ENCODE measurements at places on chromosomes 6 and 20.

DNA sequence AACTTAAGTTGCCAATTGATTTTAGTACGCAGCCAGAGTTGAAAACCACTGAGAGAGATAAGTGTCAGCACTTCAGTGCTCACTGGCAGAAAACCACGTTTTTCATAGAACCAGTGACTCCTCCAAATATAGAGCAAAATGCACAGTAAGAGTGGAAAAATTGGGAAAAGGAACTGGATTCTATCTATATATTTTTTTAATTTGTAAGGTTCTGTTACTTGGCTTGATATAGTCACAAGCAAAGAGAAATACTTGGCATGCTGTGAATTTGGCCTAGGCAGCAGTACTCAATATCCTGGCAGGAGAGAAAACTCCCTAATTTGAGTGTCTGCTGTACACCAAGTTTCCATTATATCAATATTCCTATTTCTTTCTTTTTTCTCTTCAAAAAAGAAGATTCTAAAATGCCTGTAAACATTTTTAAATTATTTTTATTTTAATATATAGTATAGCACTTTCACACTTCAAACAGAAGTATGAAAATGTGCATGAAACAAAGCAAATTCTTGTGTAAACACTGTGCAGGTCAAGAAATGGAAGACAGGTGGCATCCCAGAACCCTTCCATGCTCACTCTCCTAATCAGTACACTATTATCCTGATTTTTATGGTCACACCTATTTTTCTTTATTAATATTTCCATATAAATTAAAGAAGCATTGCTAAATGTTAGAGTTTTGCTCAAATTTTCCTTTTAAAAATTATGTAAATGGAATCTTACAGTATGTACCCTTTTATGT is 561.8 kb upstream of the RNF217 start:
- no peak for DNase-seq

DNA sequence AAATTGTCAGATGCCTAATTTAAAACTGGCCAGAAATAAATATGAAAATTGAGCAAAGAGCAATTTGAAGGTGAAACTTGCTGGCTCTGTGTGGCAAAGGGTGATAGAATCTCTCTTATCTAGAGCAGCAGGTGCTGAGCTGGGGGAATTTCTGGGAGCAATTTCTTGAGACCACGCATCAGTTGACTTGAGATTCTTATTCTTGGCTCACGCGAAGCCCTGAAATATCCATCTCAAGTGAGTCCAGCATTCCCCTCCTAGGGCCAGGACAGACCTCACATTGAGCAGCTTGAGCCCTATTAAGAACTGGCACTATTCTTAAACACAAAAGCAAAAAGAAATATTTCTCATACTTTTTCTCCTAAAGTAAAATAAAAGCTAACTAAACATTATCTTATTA is 66.3 kb downstream of the MAP7 start:
- DNase-seq: no peak

DNA sequence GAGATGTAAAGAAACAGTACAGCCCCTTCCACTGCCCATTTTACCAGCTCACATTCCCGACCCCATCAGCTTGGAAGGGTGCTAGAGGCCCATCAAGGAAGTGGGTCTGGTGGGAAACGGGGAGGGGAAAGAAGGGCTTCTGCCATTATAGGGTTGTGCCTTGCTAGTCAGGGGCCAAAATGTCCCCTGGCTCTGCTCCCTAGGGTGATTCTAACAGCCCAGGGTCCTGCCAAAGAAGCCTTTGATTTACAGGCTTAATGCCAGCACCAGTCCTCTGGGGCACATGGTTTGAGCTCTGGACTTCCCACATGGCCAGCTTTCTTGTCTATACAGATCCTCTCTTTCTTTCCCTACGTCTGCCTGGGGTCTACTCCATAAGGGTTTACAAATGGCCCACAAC is 10.6 kb upstream of the ZNF76 start:
- DNase-seq: no peak

DNA sequence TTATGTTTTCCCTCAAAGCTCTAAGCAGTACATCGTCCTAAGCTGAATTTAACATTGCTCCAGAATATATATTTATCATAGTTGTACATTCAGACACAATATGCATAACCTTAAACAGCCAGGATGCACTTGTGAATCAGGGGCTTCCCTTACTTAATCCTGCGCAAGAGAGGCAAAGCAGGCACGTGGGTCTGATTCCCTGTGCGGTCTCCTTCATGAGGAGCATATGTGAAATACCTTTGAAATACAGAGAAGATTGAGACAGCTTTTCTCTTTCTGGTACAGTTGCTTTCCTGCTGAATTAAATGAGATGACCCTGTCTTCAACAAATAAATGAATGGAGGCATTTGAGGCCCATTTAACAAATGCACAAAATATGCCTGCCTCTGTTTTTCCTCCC is 1.5 kb downstream of the HTR1E start:
- DNase-seq: no peak

DNA sequence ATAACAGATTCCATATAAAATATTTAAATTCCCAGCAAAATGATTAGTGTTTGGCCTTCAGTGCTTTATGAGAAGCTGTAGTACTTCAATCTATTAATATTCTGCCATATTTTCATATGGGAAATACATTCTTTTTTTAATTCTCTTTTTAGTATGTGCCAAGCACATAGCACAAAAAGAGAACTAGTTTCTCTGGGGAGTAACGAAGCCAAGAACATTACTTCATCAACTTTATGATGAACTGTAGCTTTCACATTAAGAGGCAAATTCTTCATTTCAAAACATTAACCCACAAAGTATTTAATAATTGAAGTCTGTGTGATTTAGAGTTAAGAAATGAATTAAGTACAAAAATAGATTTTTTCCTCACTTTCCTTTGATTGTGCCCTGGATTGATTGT is 281.0 kb upstream of the EYS start:
- no peak for DNase-seq

GRCh38 chr6:8420031-8420588 is 15.2 kb downstream of the SLC35B3 start:
- no peak for DNase-seq

DNA sequence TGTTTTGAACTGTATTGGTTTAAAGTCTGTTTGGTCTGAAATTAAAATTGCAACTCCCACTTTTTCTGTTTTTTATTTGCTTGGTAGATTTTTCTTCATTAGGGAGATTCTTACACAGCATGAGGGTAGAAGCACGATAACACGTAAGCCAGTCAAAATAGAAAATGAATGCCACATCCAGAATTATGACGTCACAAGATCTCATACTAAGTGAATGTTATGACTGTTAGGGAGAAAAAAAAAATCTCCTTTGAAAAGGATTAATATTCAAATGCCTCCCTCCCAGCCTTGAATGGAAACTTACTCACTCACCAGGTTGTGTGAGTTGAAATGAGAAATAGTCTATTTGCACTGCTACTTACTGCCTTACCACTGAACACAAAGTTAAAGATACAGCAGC is 670.8 kb downstream of the TFAP2A start:
- no peak for DNase-seq

DNA sequence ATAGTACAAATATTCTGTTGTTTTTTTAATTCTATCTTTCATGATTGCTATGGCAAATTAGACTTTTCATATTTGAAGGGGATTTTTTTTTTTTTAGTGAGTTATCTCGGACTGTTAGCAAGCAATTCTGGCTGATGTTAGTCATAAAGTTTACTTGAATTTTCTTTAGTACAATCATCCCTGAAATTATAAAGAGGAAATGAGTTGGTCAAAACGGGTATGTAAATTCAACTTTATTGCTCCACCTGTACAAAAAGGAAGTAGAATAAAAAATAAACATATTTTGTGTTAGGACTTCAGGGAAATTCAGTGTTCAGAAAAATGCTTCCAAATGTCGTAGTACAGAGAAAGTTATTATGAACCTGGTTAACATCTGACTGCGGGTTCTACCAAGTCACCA is 40.3 kb downstream of the PPP1R14C start:
- DNase-seq: no peak

DNA sequence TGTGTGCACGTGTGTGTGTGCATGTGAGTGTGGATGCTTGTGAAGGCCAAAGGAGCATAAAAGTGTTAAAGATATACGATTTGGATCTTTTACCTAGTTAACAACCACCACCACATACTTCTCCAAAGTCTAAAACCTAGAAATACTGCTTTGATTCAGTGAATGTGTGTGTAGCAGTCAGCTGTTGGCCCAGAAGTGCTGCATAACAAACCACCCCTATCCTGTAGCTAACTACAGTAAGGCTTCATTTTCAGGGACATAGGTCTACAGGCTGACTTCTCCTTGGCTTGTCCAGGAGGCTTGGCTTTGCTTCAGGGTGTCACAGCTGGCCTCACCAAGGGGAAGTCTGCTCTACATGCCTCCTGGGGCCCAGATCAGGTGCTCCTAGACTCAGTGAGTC is 2.4 kb upstream of the CST8 start:
- DNase-seq: no peak

- DNase-seq: no peak
These were observed 78.1 kb downstream of the UNC5CL start for GRCh38 chr6:40960742-40961430.

- no peak for DNase-seq
These were observed 1.3 kb downstream of the RRAGD start for GRCh38 chr6:89410788-89411144.

GRCh38 chr6:125781314-125781868 is 9.4 kb upstream of the NCOA7 start:
- peak; percentile 56 for DNase-seq

DNA sequence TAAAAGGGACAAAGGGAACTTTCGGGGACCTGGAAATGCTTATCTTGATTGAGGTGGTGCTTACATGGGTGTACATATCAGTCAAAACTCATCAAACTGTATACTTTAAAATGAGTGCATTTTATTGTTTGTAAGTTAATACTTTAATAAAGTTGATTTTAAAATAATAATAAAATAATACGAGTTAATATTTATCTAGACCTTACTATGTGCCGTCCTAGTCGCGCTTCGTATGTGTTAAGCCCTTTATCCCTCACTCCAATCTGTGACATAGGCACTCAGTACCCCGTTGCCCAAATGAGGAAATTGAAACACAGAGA is 47.5 kb downstream of the PDYN start:
- DNase-seq: no peak

GRCh38 chr20:4814696-4815252 is 93.1 kb downstream of the PRND start:
- DNase-seq: peak; percentile 75

DNA sequence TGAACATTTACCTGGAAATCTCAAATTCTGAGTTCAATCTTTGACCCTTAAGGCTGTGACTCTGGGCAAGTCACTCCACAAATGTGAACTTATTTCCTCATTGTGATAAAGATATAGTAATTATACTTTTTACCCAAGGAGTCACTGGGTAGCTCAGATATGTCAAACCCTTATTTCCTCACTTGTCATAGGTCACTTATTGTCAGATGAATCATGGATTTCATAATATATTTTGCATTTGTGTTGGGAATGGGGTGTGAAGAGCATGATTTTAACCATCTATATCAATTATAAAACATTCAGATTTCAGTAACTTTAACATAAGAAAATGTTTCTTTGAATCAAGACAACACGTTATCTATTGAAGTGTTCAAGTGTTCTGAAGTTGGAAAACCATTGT is 3.7 kb upstream of the CARMIL1 start:
- DNase-seq: no peak

DNA sequence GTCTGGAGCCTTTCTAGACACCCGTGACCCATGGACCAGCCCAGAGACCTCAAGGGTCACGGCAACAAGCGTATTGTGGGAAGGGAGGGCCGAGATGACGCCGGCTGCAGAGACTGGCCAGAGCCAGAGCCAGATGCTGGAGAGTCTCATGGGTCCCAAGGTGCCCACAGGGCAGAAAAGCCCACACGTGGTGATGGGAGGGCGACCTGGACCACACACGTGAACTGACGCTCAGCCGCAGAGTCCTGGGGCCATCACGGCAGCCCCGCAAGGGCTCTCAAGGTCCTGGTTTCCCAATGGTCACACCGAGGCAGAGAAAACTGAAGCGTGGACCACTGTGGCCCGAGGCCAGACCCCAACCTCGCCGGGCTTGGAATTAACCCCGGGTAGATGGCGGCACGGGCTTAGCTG is 92.6 kb downstream of the YTHDF1 start:
- DNase-seq: no peak

DNA sequence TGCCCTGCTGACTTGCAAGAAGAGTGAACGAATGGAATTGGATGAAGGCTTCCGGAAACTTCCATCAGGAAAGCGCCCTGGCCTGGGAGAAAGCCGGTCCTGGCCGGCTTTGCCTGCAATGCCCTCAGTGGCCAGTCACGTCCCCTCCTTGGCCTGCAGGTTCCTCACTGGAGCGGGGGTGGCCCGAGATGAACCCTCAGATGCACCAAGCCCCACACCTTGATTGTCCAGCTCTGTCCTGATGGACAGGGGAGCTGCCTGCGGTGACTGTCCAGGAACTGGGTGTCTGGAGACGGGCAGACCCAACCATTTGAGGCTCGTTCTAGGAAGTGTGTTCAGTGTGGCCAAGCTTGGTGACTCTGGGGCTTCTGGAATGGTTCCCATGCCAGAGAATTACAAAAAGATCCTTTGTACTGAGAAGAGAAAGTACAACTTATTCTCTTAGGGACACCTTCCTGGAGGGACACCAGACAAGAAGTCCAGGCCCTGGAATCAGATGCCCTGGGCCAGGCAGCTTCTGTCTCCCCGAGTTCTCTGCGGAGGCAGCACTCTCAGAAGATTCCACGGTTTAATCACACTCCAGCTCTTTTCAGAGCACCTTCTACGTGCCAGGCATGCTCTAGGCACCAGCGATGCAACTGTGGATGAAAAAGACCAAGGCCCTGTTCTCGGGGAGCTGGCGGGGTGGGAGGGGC is 17.1 kb upstream of the SULF2 start:
- no peak for DNase-seq

- no peak for DNase-seq
These were observed 9.5 kb downstream of the HSPA12B start for GRCh38 chr20:3741836-3742458.

DNA sequence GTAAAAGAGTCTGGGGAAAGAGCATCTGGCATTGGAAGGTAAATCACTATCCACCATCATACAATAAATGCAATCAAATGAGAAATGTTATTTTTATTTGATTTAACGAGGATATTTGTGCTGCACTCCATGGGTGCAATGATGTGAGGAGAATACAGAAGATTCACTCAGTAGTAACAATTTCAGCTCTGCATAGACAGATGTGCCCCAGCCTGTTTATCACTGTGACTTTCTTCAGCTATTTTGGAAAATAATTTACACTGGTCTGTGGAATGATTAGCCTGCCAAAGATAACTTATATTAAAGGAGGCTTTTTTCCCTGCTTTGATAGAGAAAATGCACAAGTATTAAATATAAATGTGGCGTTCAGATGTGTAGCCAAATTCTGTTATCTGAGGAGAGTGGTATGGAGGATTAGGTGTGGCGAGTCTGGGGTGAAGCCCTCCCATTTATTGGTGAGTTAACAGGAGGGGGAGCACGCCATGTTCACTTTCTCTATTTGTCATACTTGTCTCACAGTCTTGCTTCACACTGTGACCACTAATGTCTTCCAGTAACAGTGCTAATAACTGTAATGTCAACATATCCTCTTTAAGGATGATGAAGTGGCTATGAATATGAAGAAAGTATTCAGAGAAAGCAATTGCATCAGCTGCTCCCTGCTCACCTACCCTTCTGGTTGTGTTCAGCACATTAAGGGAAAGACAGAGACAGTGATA is 645.6 kb downstream of the MMUT start:
- DNase-seq: no peak
